ENCODE measurements at places on chromosomes 7 and 10.

- DNase-seq, result no peak
Observed at GRCh38 chr10:75018251-75018650, 93.2 kb upstream of the SAMD8 start.

DNA sequence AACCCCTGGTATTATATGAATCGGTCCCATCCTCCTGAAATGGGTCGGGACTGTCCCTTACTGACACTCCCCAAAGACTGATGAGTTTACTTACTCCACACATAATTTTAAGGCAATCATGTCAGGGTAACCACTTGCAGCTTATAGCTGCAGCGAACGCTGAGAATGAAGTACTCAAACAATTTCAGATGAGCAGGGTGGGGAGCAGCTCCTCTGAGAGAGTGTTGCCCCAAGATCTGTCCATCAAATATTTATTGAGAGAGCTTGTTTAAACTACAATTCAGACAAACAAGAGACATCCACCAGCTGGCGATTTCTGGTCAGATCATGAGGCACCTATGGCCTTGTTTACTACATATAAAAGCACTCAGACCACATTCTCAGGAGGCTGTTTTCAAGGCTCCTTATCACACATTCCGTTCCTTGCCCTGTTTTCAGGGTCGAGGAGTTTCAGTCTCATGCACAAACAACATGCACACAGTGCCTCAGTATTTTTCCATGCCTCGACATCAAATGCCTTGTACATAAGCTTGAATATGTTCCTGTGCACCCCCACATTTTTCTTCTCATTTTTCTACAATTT, 80.1 kb downstream of the THSD7A start:
- no peak for DNase-seq

GRCh38 chr10:17590969-17591645, 26.1 kb downstream of the HACD1 start:
- no peak for DNase-seq

GRCh38 chr7:153030976-153031375, 271.4 kb downstream of the ACTR3B start:
- DNase-seq, result no peak

GRCh38 chr7:101954499-101954898, 137.1 kb downstream of the CUX1 start:
- DNase-seq, result no peak

DNA sequence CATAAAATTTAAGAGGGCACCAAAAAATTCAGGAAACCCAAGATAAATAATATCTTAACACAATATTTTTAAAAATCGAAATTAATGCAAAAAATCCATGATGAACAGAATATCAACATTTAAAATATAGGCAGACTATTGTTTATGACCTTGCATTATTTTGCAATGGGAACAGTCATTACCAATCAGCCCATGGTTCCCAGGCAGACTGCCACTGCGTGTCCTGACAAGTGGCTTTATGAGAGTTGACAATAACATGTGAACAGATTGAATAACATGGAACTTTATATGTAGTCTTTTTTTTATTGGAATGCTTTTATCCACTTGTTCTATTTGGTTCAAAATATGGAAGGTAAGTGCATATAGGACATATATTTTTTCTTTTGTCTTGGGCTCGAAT, 3.1 kb upstream of the AVPI1 start:
- no peak for DNase-seq

- peak; percentile 4 for DNase-seq
Observed at GRCh38 chr10:43255634-43256431, 11.0 kb downstream of the RASGEF1A start.

GRCh38 chr7:129255800-129256199, 31.0 kb downstream of the AHCYL2 start:
- no peak for DNase-seq

- DNase-seq, result no peak
Observed at GRCh38 chr7:66323114-66323796, 118.1 kb downstream of the TPST1 start.

DNA sequence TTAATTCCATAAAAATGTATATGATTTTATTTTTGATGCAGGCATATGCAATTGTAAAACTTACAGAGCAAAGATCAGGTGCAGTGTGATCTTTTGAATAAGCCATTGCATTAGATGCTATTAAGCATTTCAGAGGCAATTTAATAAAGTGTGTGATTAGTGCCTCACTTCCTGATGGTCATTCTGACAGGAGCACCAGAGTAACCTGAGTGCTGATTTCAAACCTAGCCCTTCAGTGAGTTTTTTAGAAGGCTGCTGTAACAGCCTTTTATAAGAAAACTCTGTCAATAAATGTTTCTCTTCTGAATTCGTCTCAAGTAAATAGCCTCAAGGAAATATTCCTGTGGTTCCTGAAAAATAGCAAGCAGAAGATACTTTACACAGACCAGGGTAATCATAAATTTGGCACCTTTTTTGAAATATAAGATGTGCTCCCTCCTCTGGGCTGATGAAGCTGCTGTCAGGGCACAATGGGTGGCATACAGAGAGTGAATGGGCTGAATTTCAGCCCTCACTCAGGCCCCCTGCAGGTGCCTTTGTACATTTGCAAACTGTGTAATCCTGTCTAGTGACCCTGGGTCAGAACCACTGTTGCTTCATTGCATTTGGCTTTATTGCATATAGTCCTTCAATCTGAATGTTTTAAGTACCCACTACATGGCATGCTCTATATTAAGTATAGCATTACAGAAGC, 193.7 kb upstream of the CSTF2T start:
- no peak for DNase-seq

- DNase-seq, result no peak
Observed at GRCh38 chr7:47474211-47474936, 107.5 kb downstream of the TNS3 start.

GRCh38 chr10:71989661-71990454, 25.7 kb downstream of the CHST3 start:
- no peak for DNase-seq

GRCh38 chr10:77628906-77629730, 8.5 kb downstream of the KCNMA1 start:
- no peak for DNase-seq

DNA sequence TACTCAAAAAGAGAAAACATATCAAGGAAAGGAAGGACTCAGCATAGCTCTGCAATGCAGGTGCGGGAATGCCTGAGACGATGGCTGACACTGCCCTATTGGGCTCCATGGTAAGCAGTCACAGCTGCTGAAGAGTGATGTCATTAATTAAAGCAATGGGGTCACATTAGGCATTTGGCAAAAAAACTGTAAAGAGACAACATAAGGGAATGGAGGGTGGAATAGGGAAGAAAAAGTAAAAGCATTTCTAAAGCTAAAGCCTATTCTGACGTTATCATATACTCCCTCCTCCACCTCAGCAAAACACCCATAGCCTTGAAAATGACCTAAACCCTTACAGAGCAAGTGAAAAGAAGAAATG, 38.5 kb upstream of the SPOCK2 start:
- no peak for DNase-seq

DNA sequence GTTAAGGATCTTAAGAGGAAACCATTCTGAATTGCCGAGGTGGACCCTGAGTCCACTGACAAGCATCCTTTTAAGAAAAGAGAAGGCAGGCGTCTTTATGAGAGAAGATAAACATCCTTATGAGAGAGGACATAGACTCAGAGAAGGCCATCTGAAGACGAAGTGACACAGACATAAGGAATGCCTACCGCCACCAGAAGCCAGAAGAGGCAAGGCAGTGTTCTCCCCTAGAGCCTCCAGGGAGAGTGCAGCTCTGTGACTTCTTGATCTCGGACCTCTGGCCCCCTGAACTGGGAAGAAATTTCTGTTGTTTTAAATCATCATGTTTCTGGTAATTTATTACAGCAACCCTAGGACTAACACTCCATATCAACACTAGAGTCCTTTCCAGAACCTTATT, 25.2 kb upstream of the ING3 start:
- DNase-seq, result no peak

GRCh38 chr7:36951257-36951697, 227.0 kb upstream of the AOAH start:
- no peak for DNase-seq

- DNase-seq, result peak; percentile 13
Observed at GRCh38 chr10:13681095-13681494, 94.3 kb downstream of the PRPF18 start.

- DNase-seq, result no peak
Observed at GRCh38 chr10:78578929-78579328, 489.8 kb upstream of the ZMIZ1 start.

- no peak for DNase-seq
Observed at GRCh38 chr10:106996510-106996909, 168.0 kb downstream of the SORCS1 start.

GRCh38 chr10:114030140-114030539, 13.5 kb upstream of the ADRB1 start:
- no peak for DNase-seq

GRCh38 chr7:13882051-13882450, 107.4 kb downstream of the ETV1 start:
- DNase-seq, result no peak

GRCh38 chr10:102579328-102579727, 65.0 kb upstream of the TRIM8 start:
- DNase-seq, result no peak

GRCh38 chr7:47951374-47951773, 3.1 kb upstream of the PKD1L1 start:
- no peak for DNase-seq

GRCh38 chr10:132498562-132499366, 38.8 kb upstream of the INPP5A start:
- DNase-seq, result no peak

GRCh38 chr7:134882481-134882880, 103.0 kb downstream of the CALD1 start:
- DNase-seq, result no peak

- DNase-seq, result no peak
Observed at GRCh38 chr10:129523031-129523722, 56.1 kb downstream of the MGMT start.

DNA sequence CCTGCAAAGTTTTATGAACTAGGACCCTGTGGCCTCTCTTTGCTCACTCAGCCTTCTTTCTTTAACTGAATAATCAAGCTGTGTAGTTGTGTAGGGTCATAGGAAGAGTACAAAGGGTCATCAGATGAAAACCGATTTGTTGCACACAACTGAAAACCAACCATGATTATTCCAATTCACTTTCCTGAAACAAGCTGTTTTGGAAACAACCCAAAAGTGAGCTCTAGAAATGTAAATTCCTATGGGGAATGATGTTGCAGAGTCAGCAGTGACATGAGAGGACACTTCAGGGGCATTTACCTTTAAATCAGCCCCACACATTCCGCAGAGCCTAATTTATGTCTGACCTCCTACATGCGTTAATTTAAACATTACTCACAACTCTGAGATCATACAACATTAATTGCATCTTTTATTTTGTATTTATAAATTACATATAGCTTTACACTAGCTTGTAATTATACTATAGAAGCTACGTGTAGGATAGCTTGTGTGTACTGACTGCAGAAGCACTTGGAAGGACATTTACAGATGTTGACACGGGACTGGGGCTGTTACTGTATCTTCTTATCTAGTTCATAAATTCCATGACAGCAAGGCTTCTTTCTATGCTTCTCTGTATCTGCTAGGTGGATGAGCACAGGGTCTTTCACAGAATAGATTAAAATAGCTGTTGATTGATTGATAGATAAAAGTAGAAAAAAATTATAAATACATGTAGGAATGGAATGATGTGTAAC, 139.9 kb upstream of the AKR1E2 start:
- no peak for DNase-seq

- no peak for DNase-seq
Observed at GRCh38 chr7:91945476-91945875, 4.8 kb downstream of the AKAP9 start.

- DNase-seq, result no peak
Observed at GRCh38 chr7:22700559-22701002, 26.4 kb upstream of the IL6 start.

DNA sequence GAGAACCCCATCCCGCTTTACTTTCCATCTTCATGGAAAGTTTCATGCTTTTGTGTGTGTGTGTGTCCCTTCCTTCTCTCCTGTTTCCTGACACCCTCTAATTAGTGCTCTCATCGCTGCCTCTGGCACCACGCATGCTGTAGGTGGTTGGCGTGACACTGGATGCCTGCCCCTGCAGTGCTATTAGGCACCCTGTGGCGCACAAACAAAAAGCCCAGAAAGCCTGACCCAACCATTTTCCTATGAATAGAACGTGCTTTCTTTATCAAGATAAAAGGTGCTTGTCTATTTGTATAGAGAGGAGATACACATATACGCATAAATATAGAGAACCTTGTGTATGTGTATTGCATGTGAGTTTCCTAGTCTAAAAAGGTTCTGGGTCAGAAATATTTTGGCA, 120.8 kb upstream of the CDCA7L start:
- DNase-seq, result no peak

DNA sequence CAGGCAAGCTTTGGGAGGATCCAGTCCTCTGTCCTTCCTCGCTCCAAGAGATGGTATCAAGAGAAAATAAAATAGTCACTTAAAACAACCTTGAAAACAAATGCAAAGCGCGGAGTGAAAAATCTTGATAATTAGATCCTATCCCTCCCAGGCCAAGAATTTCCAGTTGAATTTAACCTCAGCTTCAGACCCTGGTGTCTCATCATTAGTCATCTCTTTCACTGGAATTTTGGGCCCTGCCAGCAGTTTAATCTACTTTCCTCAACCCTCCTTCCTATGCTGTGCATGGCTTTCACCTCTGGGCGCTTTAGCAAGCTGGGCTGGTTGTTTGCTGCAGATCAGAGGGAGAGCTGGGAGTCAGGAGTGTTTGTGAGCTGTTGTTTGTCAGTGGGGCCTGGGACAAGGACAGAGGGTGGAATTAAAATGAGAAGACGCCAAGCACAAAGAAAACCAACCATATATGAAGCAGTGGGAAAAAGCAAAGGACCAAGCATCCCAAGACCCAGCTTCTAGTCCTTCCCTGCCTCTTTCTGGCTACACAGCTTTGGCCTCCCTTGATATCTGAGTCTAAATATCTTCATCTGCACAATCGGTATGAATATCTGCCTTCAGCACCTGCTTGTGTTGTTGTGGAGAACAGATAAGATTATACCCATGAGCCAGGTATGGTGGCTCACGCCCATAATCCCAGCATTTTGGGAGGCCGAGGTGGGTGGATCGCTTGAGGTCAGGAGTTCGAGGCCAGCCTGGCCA, 13.5 kb downstream of the MYOF start:
- DNase-seq, result no peak

- no peak for DNase-seq
Observed at GRCh38 chr7:103538964-103539709, 93.1 kb upstream of the SLC26A5 start.

- DNase-seq, result no peak
Observed at GRCh38 chr7:140685407-140686087, 11.0 kb upstream of the NDUFB2 start.

DNA sequence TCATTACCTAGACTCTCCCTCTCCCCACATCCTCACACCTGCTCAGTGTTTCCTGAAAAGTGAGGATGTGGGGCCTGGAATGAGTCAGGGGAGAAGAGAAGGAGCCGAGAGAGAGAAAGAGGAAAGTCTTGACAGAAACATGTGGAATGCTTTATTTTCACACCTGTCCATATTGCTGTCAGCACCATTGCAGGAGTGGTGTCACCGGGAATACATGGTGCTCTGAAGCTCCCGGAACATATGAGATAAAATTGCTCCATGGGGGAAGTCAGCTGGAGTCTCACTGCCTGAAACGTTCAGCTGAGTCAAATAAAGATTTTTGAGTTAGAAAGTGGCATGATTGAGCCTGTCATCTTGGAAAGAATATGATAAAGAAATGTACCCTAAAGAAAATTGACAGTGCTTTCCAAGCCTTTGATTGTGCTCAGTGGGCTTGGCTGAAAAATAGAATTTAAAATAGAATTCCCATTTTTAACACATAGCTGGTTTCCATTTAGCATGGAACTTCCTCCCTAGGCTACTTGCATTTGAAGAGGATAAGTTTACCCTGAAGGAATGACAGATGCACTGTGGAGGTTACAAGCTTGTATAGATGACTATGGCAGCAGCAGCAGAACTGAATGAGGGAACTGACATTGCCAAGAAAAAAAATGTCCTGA, 182.4 kb downstream of the PCLO start:
- no peak for DNase-seq

Measured in SHP77 treated with DMSO at 0.1 percent for 48 hours (cell line).